ENCODE measurements at places on chromosomes 4 and X.

GRCh38 chrX:70970482-70970995 is 39.6 kb upstream of the SLC7A3 start:
- no peak for DNase-seq

DNA sequence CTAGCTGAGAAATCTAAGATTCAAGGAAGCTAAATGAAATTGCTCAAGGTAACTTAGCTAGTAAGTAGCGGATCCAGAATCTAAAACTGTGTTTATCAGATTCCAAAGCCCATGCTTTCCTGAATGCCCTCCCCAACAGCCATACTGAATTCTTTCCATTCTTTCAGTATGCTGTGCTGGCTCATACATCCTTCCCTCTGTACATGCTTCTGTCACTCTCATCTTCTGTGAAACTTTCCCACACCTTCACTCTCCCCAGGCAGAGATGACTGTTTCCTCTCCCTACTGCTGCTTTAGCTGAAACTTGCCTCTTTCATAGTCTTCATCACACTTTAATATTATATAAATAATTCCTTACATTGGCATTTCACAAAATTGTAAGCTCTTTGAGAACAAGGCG is 39.3 kb upstream of the SMARCAD1 start:
- DNase-seq, result no peak

GRCh38 chr4:40858962-40859361 is 109.2 kb downstream of the NSUN7 start:
- DNase-seq, result no peak

DNA sequence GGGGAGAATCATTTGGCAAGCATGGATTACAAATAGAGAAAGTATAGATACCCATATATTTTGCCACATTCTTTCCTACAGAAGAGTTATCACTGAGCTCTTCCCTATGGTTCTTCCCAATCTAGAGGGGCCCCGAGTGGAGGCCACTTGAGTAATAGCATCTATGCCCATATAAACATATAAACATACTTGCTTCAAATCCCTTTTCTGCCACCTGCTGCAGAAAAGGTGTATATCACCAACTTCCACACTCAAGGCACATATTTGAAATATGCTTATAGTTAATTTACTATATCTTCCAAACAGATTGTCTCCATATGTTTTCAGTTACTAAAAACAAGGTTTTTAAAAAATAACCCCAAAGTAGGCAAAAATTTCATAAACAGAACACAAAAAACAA is 642.8 kb upstream of the DIPK2B start:
- DNase-seq, result no peak

DNA sequence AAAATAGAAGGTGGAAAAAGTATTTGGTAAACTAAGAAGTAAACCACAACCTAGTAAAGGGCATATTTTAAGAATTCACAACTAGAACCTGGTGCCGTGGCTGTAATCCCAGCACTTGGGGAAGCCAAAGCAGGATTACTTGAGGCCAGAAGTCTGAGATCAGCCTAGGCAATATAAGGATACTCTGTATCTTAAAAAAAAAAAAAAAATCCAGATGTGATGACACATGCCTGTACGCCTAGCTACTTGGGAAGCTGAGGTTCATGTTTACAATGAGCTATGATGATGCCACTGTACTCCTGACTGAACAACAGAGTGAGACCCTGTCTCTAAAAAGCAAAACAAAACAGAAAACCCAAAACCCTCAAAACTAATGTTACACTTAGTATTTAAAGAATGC is 294.9 kb upstream of the ZCCHC13 start:
- DNase-seq, result no peak

- no peak for DNase-seq
Observed at GRCh38 chr4:157052429-157053040, 23.4 kb upstream of the GLRB start.

All from activated CD8-positive, alpha-beta memory T cell treated with anti-CD3 and anti-CD28 coated beads, Interleukin-2, amount 50 U/mL, for 4 hours (primary cell).